ENCODE measurements at places on chromosomes 5 and 9.

GRCh38 chr9:103530934-103531333 is 535.8 kb downstream of the CYLC2 start:
- DNase-seq = no peak

GRCh38 chr9:133147412-133148198 is 16.1 kb downstream of the GBGT1 start:
- peak; percentile 72 for DNase-seq

- no peak for DNase-seq
Observed at GRCh38 chr5:140423609-140424008, 22.0 kb downstream of the ANKHD1 start.

GRCh38 chr9:1429297-1429696 is 379.1 kb downstream of the DMRT2 start:
- no peak for DNase-seq

DNA sequence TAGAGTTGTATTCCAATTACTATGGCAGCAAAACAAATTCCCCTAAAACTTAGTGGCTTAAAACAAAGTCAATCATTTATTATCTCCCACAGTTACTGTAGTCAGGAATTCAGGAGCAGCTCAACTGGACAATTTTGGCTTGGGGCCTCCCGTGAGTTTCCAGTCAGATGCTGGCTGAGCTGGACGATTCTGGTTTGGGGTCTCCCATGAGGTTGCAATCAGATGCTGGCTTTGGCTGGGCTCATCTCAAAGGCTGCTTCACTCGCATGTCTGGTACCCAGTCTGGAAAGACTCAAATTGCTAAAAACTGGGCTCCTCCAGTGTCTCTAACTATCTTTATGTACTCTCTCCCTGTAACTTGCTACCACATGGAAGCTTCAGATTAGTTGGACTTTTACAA is 130.1 kb downstream of the C5orf15 start:
- no peak for DNase-seq

DNA sequence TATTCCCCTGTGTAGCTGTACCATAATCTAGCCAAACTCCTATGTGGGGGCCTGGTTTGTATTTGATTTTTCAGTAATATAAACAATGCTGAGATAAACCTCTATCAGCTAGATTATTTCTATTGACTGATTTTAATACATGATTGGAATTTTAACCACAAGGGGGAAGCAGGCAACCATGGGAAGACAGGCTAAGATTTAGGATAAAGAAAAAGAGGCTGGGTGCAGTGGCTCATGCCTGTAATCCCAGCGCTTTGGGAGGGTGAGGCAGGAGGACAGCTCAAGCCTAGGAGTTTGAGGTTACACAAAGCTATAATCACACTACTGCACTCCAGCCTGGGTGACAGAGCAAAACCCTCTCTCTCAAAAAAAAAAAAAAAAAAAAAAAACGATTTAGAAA is 18.1 kb upstream of the GPX3 start:
- DNase-seq = no peak

DNA sequence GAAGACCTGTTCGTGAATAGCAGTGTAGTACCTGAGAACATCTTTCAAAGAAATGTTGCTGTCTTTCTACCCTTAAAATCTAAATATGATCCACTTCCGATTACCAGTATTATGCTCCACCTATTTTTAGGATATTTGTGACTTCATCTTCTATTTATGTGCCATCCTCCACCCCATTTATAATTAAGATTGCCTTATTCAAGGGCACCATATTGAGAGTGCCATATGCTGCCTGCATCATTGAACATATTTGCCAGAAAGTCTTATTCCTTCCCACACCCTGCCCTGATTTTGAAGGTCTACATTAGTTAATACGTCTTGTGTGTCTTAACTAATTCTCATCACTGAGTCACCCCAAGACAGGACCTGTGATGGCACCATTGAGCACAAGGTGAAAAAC is 1076.7 kb downstream of the CDH12 start:
- DNase-seq = no peak

DNA sequence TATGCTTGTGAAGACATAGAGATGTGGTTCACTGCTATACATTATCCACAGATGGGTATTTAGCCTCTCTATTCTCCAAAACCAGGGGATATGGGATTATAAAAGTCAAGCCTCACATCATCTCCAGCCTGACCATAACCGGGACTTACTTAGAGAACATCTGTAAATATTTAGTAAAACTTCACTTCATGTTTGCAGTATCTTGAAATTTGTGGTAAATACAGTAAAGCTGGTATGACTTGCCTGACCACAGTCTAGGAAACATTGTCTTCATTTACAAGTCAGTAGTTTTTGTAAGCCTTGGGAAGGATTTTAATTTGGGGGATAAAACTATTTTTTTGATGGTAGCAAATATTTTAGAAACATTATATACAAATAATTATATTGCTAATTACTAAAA is 64.2 kb downstream of the MAST4 start:
- no peak for DNase-seq

DNA sequence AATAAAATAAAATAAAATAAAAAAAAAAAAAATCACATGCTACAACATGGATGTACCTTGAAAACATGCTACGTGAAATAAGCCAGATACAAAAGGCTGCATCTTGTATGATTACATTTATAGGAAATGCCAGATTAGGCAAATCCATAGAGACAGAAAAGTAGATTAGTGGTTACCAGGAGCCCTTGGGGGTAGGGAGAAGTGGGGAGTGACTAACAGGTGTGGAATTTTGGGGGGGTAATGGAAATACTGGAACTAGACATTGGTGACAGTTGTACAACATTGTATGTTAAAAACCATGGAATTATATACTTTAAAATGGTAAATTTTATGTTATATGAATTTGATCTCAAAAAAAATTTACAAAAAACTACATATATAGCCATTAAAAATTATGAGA is 47.3 kb downstream of the SLC1A1 start:
- DNase-seq = no peak

GRCh38 chr5:83342465-83342864 is 129.1 kb upstream of the VCAN start:
- DNase-seq = no peak

GRCh38 chr9:4678679-4679267 is 596 bp upstream of the CDC37L1 start:
- DNase-seq = no peak

DNA sequence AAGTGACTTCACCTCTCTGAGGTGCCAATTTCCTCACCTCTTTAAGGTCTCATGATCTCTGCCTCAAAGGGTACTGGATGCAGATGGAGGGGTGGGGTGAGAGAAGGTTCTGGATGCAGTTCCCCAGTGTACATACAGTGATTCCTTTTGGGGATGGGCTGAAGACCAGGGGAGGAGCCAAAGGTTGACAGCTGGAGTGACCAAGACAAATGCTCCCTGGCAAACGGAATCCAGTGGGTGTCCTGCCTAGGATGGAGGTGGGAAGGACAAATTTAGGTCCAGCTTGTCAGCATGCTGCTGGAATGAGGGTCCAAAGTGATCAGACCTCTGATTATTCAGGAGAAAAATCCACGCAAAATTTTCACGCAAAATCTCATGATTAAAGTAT is 7.3 kb upstream of the LMX1B start:
- DNase-seq = no peak

DNA sequence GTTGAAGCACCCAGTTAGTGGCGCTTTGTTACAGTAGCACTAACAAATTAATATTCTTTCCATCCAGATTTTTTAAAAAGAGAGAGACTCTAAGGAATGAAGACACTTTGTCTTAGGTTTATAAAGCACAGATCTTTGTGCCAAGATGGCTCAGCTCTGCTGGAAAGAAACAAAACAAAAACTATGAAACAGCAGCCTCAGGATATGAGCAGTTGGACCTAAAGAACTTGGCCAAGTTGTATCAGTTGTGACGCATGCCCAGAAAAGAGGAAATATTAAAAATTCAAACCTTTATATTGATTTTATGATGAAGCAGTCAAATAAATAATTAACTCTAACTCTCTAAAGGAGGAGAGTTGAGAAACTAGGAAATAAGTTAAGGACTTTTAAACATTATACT is 427.2 kb downstream of the SPOCK1 start:
- DNase-seq = no peak

- no peak for DNase-seq
Observed at GRCh38 chr5:178126556-178126955, 4.3 kb upstream of the RMND5B start.

GRCh38 chr9:118721923-118722322 is 647.3 kb downstream of the BRINP1 start:
- no peak for DNase-seq

- no peak for DNase-seq
Observed at GRCh38 chr5:154071799-154072413, 33.1 kb downstream of the MFAP3 start.

- no peak for DNase-seq
Observed at GRCh38 chr9:118444403-118444802, 740.2 kb downstream of the TLR4 start.

DNA sequence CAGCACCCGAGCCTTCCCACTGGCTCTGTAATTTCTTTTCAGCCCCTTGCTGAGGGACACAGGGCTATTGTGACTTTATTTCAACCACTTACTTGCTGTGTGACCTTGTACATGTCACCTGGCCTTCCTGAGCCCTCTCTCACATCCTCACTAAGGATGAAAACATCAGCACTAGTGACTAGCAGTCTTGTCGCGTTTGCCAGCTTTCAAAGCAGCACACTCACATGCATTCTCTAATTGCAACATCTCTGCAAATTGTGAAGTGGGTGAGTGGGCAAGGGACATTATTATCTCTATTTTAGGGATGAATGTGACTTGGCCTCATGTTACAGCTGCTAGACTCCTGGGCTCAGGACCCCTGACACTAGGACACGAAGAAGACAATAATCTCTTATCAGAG is 144.5 kb downstream of the SEC61B start:
- DNase-seq = no peak

- no peak for DNase-seq
Observed at GRCh38 chr5:101142102-101142501, 239.0 kb upstream of the ST8SIA4 start.

DNA sequence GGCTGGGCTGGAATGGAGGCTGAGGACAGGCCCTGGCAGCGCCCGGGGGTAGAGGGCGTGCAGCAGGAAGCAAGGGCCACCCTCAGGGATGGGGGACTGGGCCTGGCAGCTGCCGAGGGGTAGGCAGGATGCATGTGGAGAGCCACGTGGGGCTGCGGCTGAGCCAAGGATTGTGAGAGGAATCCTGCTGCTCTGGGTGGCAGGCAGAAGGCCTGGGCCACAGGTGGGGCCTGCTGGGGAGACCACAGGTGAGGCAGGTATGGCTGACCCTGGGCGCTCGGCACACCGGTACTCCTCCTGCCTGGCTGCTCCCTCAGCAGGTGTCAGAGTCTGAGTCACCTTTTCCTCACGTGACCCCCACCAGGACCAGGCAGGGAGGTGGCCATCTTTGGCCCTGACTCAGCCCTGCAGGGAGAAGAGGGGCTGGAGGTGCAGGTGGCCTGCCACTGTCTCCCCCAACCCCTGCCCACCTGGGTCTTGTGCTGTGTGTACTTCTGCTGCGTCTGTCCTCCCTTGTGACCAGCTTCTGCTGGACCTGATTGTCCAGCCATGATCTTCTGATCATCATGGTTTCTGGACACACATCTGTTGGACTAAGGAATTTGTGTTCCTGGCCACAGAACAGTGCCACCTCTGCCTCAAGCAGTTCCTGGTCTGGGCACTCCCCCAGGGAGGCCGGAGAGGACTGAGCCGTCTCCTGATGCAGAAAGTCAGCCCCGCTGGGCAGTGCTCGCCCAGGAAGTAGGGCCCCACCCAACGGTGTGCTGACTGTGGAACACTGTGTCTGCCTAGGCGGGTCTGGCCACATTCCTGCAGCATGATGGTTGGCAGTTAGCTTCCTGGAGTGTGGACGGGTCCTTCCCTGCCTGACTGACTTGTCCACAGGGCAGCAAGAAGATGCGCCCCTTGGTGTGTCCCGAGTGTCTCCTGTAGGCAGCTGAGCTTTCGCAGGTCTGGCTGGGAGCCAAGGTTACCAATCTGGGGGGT is 6.4 kb downstream of the ARRDC1 start:
- DNase-seq = no peak

- no peak for DNase-seq
Observed at GRCh38 chr5:96977228-96977627, 41.3 kb downstream of the LNPEP start.
